ENCODE measurements at places on chromosomes 1 and 21. TPM values are rescaled to one million over a fixed set of nuclear protein-coding genes. Genes with fewer than 3 reads are reported as not detected.

DNA sequence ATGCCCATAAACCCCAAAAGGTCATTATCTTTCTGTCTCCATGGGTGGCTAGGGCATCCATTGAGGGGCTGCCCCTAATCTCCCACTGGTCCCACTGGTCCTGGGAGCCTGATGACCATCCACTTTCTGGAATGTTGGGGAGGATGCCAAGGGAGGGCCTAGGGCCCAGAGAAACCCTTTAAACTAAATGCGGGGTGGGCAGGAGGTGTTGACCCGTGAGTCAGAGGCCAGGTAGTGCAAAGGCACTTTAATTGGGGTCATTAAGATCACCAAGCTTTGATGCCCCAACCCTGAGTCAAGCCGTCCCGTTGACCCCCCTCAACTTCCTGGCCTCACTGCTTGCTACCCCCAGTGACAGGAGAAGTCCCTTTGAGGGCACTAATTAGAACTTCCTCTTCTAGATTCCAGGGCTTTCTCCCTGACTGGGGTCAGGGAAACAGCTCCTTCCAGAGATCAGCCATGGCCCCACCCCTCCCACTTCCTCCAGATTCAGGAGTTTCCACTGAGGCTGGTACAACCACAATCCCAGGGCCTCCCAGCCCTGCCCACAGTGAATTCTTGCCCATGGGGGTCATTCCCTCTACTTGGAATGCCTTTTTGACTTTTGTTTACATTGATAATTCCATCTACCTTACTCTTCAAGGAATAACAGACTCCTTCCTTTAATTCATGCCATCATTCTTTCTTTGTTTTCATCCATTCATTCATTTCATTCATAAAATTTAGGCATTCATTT lies 15.5 kb upstream of the SERINC2 start:
- H3K27ac ChIP-seq, result no peak overlapping the region
- H3K4me1 ChIP-seq, result peaks cover 9% of the 10 kb centered on the region
- H3K4me3 ChIP-seq, result no peak overlapping the region
- H3K27me3 ChIP-seq, result no peaks in the 10 kb centered on the region
- no peaks in the 10 kb centered on the region for H3K36me3 ChIP-seq
- no peak for DNase-seq

- DNase-seq, result no peak
- no peaks in the 10 kb centered on the region for H3K36me3 ChIP-seq
- no peak overlapping the region for H3K27ac ChIP-seq
- H3K4me3 ChIP-seq, result no peak overlapping the region
Observed at GRCh38 chr1:79259390-79260336, 253.1 kb upstream of the ADGRL4 start.

GRCh38 chr1:175410560-175410959 lies 218.0 kb upstream of the KIAA0040 start:
- H3K36me3 ChIP-seq, result no peaks in the 10 kb centered on the region
- H3K4me1 ChIP-seq, result no peaks in the 10 kb centered on the region
- no peak overlapping the region for H3K27ac ChIP-seq
- no peaks in the 10 kb centered on the region for H3K27me3 ChIP-seq
- peak; percentile 13 for DNase-seq

DNA sequence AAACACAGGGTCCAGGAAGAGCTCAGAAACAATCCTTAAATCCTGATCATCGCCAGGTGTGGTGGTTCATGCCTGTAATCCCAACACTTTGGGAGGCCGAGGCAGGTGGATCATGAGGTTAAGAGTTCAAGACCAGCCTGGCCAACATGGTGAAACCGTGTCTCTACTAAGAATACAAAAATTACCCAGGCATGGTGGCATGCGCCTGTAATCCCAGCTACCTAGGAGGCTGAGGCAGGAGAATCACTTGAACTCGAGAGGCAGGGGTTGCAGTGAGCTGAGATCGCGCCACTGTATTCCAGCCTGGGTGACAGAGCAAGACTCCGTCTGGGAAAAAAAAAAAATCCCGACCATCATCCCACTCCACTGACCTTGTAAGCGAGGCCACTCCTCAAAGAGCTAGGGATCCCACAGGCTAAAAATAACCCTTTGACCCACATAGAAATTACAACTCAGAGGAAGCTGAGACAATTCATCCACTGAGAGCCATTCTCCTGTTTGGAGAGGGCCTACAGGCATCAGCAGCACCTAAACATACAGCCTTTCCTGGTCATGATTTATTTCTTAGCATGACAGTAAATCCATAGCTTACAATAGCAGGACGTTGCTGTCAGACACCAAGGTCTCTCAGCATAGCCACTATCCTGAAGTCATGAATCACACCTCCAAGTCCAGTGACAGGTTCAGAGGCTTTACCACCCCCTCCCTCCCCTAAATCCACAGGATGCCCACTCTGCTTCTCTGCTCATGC lies 66.7 kb downstream of the TGFBR3 start:
- no peak overlapping the region for H3K4me3 ChIP-seq
- H3K27me3 ChIP-seq, result no peaks in the 10 kb centered on the region
- DNase-seq, result no peak
- H3K36me3 ChIP-seq, result no peaks in the 10 kb centered on the region
- no peak overlapping the region for H3K27ac ChIP-seq
- peaks cover 18% of the 10 kb centered on the region for H3K4me1 ChIP-seq

DNA sequence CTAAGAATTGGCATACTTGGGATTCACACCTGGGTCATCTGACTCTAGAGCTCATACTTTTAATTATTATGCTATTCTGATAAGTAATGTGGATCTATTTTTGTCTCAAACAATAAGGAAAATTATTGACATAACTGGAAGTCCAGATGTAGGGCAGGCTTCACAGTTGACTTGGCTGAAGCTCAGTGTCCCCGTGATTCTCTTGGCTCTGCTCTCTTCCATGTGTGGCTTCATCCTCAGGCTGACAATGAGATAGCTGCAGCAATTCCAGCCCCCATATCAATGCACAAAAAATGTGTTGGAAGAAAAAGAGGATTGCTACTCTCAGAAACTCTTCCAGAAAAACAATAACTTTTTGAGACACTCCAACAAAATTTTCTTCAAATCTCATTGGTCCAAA lies 23.8 kb downstream of the HSD11B1 start:
- no peaks in the 10 kb centered on the region for H3K27me3 ChIP-seq
- DNase-seq, result no peak
- H3K27ac ChIP-seq, result no peak overlapping the region

- no peak overlapping the region for H3K27ac ChIP-seq
- no peak overlapping the region for H3K4me3 ChIP-seq
- H3K27me3 ChIP-seq, result no peaks in the 10 kb centered on the region
- peaks cover 24% of the 10 kb centered on the region for H3K36me3 ChIP-seq
Observed at GRCh38 chr1:185289880-185290279, 27.2 kb downstream of the IVNS1ABP start.

UTP25 gene
- 8.9 TPM for total RNA-seq
